Mesothelial cell of epicardium (in vitro differentiated cells): ENCODE measurements at places on chromosomes 16 and 17. TPM values are rescaled to one million over a fixed set of nuclear protein-coding genes. Genes with fewer than 3 reads are reported as not detected.

HBZ gene
- not detected in 3 replicates for total RNA-seq

KRTAP4-9 gene
- total RNA-seq: not detected in 3 replicates

NPIPA7 gene
- 8.7 to 11.9 TPM (median 10.3 TPM) in 3 replicates for total RNA-seq

GALNS gene
- total RNA-seq: 41.3 to 44.7 TPM (median 42.4 TPM) in 3 replicates

P2RX1 gene
- total RNA-seq: 0.16 to 0.22 TPM (median 0.18 TPM) in 3 replicates

RPS6KB1 gene
- 42.3 to 49.9 TPM (median 42.8 TPM) in 3 replicates for total RNA-seq

TNP2 gene
- total RNA-seq: not detected in 3 replicates

GLTPD2 gene
- 0.22 TPM in 1 of 3 replicates, not detected in the others for total RNA-seq
